Chondrocyte (in vitro differentiated cells): ENCODE measurements at places on chromosomes 5 and 9. TPM values are rescaled to one million over a fixed set of nuclear protein-coding genes. Genes with fewer than 3 reads are reported as not detected.

- DNase-seq = no peak
Measured at GRCh38 chr5:137836997-137837396, 30.7 kb upstream of the MYOT start.

GRCh38 chr9:108549184-108549583 lies 306.6 kb downstream of the ACTL7B start:
- no peak for DNase-seq

The IL33 gene
- not detected in 3 replicates for total RNA-seq

DNA sequence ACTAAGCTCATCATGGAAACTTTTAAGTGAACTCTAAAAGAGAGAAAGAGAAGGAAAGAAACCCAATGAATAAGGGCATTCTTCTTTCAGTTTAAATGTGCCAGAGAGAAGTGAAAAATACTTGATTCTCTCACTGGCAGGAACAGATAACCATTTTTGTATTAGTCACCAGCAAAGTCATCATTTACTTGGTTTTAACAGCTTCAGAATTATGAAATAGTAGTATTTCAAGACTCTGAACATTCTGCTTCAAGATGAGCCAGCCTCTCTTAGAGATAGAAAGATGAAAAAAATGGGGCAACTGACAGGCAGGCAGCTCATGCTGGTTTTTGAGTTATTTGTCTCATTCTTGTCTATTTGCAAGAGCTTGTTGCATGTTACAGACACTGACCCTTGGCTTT lies 103.5 kb downstream of the GCNT1 start:
- DNase-seq = no peak

GRCh38 chr5:16593013-16593412 lies 23.8 kb downstream of the RETREG1 start:
- no peak for DNase-seq

The BAAT gene
- 0.10 to 0.26 TPM (median 0.24 TPM) in 3 replicates for total RNA-seq

The FOXI1 gene
- total RNA-seq = not detected in 3 replicates

The CCL28 gene
- 0.10 TPM in 1 of 3 replicates, not detected in the others for total RNA-seq

The OR1Q1 gene
- total RNA-seq = not detected in 3 replicates

The HAND1 gene
- not detected in 3 replicates for total RNA-seq

The MLANA gene
- not detected in 3 replicates for total RNA-seq

GRCh38 chr5:932628-933250 lies 40.1 kb downstream of the TRIP13 start:
- DNase-seq = no peak

The GPRIN1 gene
- total RNA-seq = 1.7 to 2.9 TPM (median 2.1 TPM) in 3 replicates

GRCh38 chr5:143233031-143233430 lies 170.5 kb downstream of the NR3C1 start:
- DNase-seq = no peak

- DNase-seq = peak; percentile 43
Measured at GRCh38 chr9:131735238-131736128, 4.4 kb downstream of the RAPGEF1 start.

DNA sequence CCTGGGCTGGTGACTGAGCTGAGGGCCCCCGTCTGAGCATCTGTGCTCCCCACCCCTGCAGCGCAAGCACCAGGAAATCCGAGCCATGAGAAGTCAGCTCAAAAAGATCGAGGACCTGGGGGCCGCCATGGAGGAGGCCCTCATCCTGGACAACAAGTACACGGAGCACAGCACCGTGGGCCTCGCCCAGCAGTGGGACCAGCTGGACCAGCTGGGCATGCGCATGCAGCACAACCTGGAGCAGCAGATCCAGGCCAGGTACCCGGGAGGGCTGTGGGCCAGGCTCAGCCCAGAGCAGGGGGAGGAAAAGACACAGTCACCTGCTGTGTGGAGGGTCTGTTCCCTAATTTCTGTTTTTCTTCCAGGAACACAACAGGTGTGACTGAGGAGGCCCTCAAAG lies 24.6 kb downstream of the DYNC2I2 start:
- DNase-seq = peak; percentile 75

DNA sequence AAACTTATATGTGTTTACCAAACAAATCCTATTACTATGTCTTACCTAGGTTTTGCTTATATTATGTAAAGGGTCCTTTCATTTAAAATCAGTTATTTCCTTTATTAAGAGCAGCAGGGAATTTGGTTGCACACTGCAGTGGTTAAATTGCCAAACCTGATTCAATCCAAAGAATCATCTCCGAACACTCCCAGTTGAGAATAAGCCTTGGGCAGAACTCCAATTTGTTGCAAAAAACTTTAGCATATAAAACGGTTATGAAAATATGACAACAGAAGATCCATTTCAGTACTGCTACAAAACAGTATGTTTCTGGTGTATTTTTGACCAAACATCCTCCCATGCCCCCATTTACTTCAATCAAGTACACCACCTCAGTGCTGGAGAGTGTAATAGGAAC lies 587.0 kb upstream of the GRAMD2B start:
- no peak for DNase-seq

The CDHR2 gene
- 0.40 to 1.5 TPM (median 0.46 TPM) in 3 replicates for total RNA-seq

DNA sequence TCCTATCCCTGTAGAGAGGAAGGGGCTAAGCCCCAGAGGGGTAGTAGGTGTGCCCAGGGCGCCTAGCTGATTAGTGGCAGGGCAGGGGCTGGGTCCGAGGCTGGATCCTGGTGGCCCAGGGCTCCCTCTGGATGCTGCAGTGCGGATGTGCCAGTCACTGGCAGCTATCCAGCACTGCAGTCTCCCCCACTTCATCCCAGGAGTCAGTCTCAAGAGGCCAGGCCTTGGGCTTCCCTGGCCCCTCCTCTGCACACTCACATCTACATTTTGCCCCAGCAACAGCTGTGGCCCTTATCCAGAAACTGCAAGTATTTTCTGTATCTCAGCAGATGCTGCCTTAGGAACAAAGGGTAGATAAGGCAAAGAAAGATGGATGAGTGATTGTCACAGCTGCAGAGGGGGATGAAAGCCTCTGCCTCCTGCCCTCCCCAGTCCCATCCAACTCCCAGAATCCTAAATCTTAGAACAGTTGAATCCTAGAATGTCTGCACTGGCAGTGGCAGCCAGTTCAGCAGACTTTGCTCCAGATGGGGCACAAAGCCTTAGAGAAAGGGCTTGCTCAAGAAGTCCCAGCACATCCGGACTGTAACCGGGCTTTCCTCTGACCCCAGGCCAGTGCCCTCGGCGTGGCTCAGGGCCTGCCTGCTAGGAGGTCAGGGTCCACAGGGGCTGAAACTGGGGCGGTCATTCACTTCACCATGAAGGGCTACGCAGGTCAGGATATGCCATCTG lies 1.6 kb downstream of the ANXA6 start:
- no peak for DNase-seq

The CCDC112 gene
- total RNA-seq = 6.6 to 10.1 TPM (median 9.2 TPM) in 3 replicates

The OTULINL gene
- 4.3 to 5.6 TPM (median 5.4 TPM) in 3 replicates for total RNA-seq

DNA sequence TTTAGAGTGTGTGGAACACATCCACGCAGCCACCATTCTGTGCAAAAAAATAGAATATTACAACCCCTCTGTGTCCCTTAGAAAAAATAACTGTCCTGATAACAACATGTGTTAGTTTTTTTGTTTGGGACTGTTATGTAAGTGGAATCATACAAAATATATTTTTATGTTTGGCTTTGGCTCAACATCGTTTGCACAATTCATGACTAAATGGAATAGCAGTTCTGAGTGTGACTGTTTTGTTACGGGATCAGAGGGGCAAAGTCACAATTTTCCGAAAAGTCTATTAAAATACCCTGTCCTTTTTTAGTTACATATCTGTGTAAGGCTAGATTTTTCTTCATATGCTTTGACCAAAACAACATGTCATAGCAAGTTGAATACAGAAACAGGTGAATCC lies 12.8 kb downstream of the MTREX start:
- DNase-seq = no peak

GRCh38 chr5:76175821-76176403 lies 92.7 kb downstream of the SV2C start:
- DNase-seq = no peak

DNA sequence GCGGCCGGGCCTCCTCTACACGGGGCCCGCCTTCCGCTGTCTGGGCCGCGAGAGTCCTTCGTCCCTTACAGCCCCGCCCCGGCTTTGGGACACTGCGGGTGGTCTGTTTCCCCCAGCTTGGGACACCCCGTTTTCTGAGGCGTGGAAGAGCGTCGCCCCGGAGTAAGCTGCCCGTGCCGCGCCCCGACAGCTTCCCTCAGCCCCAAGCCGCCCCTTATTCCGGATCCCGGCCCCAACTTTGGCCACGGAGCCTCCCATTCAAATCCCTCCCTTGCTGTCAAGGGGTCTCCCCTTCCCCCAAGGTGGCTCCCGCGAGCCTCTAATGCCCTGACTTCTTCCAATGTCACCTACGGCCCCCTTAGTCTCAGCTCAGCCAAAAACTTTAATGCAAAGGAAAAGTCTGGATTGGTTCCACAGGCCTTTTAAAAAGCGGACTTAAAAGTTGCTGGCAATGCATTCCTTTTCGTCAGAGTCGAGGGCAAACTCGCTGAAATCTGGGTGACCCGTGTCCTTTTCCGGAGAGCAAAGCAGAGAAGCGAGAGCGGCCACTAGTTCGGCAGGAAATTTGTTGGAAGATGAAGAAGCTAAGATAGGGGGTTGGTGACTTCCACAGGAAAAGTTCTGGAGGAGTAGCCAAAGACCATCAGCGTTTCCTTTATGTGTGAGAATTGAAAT lies 19.8 kb downstream of the EXOSC2 start:
- no peak for DNase-seq

The PPIC gene
- 104 to 125 TPM (median 122 TPM) in 3 replicates for total RNA-seq

GRCh38 chr9:35688558-35689541 lies 875 bp downstream of the TPM2 start:
- no peak for DNase-seq

GRCh38 chr9:79667817-79668436 lies 96.2 kb downstream of the TLE4 start:
- no peak for DNase-seq

DNA sequence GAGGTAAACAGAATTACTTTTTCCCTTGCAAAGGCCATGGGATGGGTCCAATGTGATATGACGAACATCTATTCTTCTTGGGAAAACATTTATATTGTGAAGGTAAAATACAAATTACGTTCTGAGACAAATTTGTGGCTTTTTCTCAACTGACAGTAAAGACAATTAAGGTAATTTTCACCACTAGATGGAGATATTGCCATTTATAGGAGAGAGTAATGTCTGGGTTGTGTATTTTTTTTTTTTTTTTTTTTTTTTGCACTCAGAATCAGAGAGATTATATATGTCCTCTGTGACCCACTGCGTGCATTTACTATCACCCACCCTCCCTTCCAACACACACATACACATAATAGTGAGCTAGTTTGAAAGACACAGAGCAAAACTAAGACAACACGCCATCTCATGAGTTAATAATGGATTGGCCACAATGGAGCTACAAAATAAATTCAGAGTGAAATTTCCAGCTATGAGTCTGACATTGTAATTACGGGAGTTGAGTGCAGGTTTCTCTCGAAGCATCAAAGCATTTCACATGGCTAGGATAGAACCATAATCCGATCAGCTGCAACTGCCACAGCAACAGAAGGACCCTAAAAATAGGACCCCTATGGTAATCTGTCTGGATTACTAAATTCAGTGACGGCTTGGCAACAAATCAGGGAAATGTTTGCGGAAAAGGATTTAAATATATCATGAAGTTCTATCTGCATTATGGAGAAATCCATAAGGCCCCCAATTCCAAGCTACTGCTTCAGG lies 49.2 kb downstream of the ANXA1 start:
- DNase-seq = no peak

- no peak for DNase-seq
Measured at GRCh38 chr9:130931508-130932254, 7.4 kb downstream of the FIBCD1 start.

DNA sequence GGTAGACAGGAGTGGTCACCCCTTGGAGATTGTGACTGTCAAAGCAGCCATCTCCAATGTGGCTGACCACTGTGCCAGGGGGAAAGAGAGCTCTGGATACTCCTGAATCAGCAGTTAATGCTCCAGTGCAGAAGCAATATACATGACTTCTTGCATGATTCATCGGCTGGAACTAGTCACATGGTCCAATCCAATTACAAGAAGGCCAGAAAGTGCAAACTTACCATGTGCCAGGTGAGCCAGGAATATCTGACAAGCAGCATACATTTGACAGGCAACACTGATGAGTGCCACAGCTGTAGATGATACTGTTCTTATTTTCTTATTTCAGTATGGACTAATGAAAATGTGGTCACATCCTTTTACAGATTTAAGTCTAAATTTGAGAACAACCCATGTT lies 440.0 kb upstream of the MPDZ start:
- no peak for DNase-seq

GRCh38 chr9:4620881-4621555 lies 41.1 kb upstream of the PLPP6 start:
- DNase-seq = no peak

GRCh38 chr9:95963659-95964058 lies 88.2 kb downstream of the ERCC6L2 start:
- no peak for DNase-seq

- DNase-seq = peak; percentile 35
Measured at GRCh38 chr9:132538071-132538470, 44.3 kb upstream of the BARHL1 start.

DNA sequence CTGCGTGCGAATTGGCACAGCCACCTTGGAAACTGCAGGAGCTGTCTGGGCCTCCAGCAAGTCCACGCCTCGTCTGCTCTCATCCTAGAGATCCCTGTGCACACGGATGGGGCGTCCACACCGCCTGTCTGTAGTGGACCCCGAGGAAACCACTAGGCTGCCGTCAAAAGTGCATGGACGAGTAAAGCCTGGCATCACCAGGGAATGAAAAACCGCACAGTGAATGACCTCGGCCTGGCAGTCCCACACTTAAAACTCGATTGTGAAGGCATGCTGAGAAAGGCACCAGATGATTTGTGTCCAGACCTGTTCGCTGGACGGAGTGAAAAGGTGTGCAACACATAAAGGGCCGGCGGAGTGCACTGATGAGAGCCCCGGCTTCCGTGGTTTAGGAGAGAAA lies 50.8 kb downstream of the MRPL36 start:
- no peak for DNase-seq
